NCI-H1105 treated with DMSO at 0.1 percent for 48 hours (cell line): ENCODE measurements at places on chromosomes 12 and 14.

GRCh38 chr12:116434155-116435011 is 124.8 kb upstream of the MAP1LC3B2 start:
- DNase-seq: no peak

DNA sequence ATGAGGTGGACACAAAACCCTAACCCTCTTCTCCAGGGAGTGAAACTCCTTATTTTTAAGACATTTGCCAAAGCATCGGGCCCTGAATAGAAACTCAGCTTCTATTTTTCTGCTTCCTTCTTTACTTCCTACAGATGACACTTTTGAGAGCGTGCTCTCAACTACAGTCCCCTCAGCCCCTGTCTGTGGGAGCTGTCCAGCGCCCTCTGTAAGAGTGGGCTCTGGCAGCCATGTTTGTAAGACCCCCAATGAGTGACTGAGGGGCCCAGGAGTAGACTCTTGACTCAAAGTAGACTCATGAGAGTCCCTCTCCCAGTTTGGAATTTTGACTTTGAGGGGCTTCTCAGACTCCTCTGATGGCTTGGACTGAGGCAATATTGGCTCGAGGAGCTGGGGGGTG is 25.5 kb upstream of the BATF start:
- DNase-seq: no peak

GRCh38 chr12:88562151-88562550 is 18.1 kb downstream of the KITLG start:
- no peak for DNase-seq

DNA sequence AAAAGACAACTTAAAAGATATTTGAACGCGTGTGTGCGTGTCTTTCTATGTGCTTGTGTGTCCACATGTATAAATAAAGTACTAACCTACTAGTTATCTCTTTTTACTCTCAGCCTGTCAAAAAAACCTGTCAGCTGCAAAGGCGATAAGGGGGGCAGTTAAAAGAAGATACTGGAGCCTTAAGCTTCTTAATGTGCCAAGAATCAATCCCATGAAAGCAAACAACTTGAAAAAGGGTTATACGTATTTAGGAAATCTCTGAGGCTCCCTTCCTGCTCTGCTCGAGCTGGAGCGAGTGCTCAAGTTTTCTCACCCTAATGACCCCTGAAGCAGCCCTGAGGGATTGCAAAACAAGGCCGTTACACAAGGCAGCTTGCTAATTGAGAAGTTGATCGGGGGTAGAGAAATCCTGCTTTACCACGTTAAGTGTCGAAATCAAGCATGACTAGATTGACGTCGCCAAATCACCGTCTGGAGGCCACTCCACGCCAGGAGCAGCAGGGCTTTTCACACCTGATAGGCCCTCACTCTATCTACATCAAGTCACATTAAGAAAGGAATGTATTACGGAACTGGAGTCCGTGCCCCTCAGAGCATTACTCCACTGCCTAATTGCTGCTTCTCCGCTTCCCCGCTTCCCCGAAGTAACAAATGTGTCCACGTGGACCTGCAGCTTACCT is 32.4 kb downstream of the LMO3 start:
- no peak for DNase-seq

- DNase-seq: no peak
Observed at GRCh38 chr14:99551034-99551922, 52.7 kb downstream of the CCDC85C start.

DNA sequence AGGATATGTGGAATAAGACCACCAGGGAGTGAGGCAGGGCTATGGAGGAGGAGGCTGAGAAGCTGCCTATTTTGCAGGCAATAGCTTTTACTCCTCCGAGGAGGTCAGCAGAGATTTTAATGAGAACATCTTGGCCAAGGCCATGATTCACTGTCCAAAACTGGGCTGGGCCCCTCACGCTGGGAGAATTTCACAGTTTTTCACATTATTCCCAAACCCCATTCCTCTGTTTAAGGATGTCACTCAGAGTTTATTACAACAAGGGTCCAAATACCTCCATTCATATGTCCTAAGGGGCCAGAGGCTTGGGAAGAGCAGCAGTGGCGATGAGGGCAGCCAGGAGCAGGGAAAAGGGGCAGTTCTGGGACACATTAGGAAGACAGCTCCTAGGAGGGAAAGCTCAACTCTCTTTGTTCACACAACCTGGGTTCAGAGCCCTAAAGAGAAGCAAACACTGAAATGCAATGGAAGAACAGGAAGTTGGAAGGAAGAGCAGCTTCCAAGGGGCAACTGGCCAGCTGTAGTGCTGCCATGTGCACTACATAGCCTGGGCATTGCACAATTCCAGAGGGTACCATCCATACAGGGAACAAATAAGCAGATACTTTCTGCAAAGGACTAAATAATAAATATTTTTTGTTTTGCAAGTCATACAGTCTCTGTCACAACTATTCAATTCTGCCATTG is 283.2 kb downstream of the NUAK1 start:
- no peak for DNase-seq

GRCh38 chr12:85836197-85837090 is at the start of gene RASSF9:
TSS of gene RASSF9 (minus strand) at chr12:85836409. CDS start at chr12:85836201, 208 bp downstream.
- no peak for DNase-seq

- no peak for DNase-seq
Observed at GRCh38 chr12:84362552-84362897, 550.1 kb downstream of the SLC6A15 start.

GRCh38 chr12:89497005-89497404 is 27.6 kb downstream of the GALNT4 start:
- no peak for DNase-seq

GRCh38 chr12:7642876-7643309 is 22.8 kb downstream of the APOBEC1 start:
- no peak for DNase-seq

GRCh38 chr12:66516133-66516532 is 162.7 kb downstream of the GRIP1 start:
- no peak for DNase-seq

DNA sequence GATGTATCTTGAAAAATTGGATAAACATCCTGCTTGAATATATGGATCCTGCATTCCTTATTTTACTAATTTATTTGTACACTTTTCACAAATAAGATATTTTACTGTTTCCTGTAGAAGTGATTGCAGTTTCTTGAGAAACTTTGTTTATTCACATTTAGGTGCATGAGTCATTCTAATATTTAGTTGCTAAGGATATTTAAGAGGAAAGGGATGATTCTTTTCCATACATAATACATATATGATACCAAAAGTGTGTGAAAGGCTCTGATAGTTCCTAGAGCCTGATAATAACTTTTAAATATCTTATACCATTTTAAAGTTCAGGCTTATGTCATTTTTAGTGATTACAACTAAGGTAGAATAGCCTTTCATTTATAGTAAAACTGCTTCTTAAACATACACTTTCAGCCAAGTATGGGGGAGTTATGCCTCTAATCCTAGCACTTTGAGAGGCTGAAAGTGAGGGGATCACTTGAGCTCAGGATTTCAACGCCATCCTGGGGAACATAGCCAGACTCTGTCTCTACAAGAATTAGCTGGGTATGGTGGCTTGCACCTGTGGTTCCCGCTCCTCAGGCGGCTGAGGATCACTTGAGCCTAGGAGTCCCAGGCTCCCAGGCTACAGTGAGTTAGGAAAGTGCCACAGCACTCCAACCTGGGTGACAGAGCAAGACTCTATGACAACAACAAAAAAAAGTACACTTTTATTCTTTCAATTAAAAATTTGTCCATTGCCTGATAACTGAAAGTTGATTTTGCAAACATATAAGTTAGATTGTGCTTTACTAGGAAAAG is 262.6 kb upstream of the LRIG3 start:
- DNase-seq: no peak

- no peak for DNase-seq
Observed at GRCh38 chr12:124506145-124506831, 61.1 kb downstream of the NCOR2 start.

DNA sequence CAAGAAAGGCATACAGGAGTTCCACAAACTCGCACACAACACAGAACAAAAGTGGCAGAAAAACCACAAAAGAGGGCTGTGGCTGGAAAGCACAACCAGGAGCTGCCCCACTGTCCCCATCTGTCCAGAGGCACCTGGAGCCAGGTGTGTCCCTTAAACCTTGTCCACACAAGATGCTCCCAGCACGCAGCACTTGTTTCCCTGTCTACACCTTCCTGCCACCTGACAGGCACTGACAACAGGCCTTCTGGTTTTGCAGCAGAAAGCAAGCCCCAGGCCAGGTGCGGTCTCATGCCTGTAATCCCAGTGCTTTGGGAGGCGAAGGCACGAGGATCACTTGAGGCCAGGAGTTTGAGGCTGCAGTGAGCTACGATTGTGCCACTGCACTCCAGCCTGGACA is 3.6 kb downstream of the BTBD6 start:
- DNase-seq: no peak

GRCh38 chr12:51449580-51450246 is 25.1 kb downstream of the SLC4A8 start:
- no peak for DNase-seq

DNA sequence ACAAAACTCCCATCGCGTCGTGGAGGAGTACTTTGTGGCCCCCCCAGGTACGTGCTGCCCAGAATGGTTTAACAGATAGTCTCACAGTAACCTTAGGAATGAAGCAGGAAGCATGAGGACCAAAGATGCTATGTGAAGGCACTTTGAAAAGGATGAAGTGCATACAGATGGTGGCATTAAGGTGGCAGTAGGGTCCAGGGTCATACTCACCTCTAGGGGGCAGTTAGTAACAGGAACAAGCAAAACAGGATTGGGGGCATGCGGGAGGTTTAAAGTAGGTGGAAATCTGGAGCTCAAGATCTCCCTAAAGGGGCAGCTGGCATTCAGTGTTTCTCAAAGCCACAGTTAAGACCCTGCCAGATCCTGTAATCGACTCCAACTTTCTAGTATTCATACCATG is 10.9 kb downstream of the GATC start:
- DNase-seq: peak; percentile 17

DNA sequence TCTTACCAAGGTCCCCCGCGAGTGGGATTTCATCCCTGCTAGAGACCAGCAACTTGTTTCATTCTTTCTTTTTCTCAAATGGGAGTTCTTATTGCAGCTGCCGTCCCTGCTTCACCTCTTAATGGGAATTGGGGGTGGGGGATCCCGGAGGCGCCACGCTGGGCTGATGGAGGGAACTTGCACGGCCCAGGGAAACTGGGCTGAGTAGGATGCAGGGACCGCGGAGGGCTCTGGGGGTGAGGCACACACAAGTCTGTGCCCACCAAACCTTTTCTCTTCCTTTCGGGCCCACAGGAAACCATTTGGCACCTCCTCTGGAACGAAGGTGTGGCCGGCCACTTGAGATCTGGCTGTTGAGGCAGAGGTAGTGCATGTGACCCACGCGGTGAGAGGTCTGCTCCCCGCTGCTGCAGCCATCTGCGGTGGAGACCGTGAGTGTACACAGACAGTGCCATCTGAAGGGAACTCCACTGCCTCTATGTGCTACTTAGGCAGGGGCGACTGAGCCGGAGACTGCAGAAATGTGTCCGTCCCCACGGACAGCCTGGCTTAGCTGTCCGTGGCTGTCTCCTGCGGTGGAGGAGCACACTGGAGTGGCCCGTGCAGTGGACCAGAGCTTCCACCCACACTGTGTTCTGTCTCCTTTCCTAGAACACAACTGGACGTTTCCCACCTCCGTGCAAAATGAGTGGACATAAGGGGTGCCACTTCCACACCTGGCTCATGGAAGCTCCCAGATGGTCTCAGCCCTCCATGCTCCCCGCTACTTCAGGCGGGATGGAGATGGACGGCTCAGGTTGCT is 42.1 kb upstream of the TESC start:
- peak; percentile 12 for DNase-seq

- DNase-seq: no peak
Observed at GRCh38 chr14:81480741-81481140, 52.9 kb downstream of the SEL1L start.

- DNase-seq: peak; percentile 77
Observed at GRCh38 chr14:22438742-22439141, 150.3 kb downstream of the DAD1 start.

- no peak for DNase-seq
Observed at GRCh38 chr14:54202288-54202687, 194.5 kb upstream of the CDKN3 start.

GRCh38 chr12:47801170-47801903 is 18.4 kb downstream of the HDAC7 start:
- DNase-seq: no peak

DNA sequence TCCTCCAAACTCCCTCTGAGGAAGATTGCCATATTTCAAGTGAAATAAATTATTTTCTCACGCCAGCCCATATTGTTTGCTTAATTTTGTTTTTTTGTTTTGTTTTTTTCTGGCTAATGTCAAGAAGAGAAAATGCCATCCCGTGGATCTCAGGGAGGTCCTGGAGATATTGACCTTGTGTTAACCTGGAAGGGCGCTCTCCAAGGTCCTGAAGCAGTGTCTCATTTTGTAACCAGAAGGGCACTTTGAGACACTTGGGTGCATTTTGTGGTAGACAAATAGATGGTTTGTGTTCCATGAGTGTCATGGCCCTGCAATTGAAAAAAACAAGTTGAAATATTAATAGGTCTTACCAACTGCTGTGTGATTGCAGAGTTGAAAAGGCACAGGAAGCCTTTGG is 268.9 kb downstream of the SUDS3 start:
- no peak for DNase-seq

DNA sequence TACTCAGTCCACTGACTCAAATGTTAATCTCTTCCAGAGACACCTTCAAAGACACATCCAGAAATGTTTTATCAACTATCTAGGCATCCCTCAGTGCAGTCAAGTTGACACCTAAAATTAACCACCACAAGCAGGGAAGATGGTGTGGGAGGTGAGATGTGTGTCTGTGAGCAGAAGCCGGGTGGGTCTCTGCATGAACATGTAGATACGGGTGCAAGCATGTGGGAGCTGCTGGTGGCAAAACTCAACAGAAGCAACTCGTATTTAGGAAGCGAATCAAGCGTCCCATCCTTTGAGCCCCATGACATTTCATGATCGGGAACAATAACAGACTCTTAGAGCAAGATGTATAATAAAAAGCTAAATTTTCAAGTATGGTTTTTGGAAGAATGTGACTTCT is 110.0 kb upstream of the C14orf180 start:
- DNase-seq: no peak

GRCh38 chr12:132239796-132240668 is 89.4 kb downstream of the GALNT9 start:
- no peak for DNase-seq

DNA sequence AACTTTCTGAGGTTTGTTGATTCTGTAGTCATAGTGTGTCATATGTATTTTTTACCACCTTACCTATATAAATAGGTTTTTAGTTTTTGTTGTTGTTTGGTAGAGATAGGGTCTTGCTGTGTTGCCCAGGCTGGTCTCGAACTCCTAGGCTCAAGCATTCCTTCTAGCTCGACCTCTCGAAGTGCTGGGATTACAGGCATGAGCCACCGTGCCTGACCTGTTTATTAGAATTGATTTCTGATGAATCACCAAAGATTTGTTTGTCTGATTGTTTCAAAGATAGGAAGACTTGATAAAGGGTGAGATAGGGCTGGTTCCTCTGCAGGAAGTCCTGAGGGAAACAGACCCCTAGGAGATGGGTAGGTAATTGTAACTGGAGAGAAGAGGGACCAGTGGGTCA is 481.6 kb downstream of the PCNX1 start:
- no peak for DNase-seq

GRCh38 chr12:27319848-27320247 is 12.8 kb upstream of the BMAL2 start:
- DNase-seq: no peak

GRCh38 chr12:30962047-30962446 is 35.5 kb downstream of the TSPAN11 start:
- DNase-seq: no peak
